ENCODE measurements at places on chromosomes 11 and 22.

DNA sequence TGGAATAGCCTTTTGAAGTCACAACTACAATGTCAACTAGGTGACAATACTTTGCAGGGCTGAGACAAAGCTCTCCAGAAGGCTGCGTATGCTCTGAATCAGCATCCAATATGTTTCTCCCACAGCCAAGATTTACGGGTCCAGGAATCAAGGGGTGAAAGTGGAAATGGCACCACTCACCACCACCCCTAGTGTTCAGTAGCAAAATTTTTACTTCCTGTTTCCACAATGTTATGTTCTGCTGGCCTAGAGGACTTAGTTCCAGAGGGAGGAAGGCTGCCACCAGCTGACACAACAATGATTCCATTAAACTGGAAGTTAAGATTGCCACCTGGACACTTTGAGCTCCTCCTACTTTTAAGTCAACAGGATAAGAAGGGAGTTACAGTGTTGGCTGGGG, 68.5 kb upstream of the MPEG1 start:
- no peak for DNase-seq

DNA sequence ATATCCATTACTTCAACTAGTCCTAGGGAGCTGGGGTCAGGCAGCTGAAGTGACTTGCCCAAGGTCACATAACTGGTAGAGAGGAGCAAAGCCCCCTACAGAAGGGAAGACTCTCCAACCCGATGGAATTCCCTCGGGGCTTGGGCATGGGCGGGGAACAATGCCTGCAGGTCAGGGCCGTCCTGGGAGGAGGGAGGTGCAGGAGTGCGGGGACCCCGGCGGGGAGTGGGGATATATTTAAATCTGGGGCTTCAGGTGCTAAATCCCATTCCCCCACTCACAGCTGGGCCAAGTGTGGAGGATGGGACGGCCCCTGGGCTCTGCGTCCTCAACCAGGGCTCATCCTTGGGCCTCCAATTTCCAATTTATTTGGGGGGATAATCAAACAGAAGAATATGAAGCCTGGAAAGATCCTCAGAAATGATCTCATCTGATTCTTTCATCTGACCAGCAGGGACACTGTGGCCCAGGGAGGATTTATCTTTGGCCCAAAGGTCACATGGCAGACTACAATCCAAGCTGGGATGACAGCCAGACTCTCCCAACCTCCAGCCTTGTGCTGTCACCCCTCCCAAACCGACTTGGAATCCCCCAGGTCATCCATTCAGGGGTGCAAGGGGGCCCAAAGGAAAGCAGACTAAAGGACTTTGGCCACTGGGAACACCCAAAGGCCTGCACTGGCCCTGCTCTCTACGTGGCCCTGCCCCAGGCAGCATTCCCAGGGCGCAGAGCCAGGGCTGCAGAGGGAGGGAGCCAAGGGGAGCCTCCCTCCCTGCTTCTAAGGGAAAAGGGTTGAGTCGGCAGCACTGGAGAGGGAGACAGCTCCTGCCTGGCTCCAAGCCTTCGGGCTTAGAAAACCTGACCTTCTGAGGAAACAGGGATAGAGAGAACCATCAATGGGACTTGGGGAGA, 8.7 kb upstream of the C1QTNF6 start:
- DNase-seq: no peak

GRCh38 chr11:73869332-73869949, 7.2 kb downstream of the COA4 start:
- no peak for DNase-seq

- DNase-seq: no peak
Observed at GRCh38 chr11:90310210-90310609, 87.4 kb upstream of the CHORDC1 start.

DNA sequence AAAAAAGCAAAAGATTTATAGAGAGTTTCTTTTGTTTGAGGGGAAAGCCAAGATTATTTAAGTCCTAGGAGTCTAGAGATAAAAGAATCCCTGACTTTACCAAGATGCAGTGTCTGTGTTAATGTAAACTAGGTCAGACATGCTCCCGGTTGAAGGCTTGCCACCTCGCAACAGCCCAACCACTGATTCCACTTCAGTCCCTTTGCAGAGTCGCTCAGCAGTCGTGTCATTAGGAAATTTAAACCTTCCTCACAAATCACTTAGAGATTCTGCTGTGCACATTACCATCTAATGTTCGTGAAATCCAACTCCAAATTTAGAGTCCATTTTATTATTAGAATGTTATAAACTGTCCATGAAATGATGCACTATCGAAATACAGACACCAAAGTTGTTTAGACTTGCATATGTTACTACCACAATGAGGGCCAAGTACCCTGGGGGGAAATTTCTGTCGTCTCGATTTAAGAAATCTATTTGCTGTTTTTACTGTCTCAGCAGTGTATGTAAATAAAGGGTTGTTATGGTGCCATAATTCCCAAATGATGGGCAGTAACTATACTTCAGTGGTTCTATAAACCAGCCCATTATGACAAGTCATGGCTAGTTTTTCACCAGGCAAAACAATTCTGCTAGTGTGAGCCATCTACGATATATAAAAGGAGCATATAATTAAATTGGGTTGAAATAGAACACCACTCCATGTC, 101.4 kb upstream of the MTNR1B start:
- DNase-seq: no peak

DNA sequence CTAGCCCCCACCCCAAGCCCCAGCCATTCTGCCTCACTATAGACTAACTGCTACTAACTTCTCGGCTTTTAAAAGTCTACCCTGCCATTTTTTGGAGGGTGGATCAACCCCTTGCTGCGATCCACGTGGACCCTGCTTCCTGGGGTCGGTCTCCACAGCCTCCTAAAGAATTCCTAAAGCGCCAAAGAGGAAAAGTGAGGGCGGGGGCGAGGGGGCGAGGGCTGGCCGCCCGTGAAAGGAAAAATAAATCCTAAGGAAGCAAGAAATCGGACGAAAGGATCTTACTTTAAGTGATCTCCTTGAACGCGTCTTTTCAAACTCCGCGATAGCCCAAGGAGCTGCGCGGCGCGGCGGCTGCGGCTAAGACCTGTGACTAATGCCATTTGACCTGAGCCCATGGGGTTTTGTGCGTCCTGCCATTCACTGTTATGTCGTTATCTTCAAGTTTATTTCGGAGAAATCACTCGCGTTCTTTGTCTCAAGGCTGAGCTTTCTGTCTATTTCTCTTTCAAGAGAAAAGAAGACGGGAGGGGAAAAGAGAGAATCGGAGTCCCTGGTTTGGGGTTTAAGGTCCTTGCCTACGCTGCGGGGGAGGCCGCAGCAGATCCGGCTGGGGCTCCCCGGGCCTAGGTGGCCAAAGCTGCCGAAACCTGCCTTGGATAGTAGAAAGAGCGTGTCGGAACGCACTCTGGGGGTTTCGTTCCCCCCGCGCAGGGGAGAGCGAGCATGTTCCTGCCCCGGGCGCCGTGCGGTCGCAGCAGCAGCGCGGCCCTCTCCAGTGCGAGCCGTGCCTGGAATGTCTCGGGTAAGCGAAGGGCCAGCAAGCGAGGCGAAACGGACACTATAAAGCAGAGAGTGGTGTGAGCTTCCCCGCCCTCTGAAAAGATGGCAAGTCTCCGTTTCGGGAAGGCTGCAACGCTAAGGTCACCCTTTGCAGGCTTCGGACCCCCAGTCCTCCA, 2.8 kb upstream of the DBX1 start:
- no peak for DNase-seq

GRCh38 chr22:23053051-23053707, 17.1 kb upstream of the GNAZ start:
- DNase-seq: no peak
